CD4-positive, CD25-positive, alpha-beta regulatory T cell (primary cell): ENCODE measurements at places on chromosomes 5 and 9. TPM values are rescaled to one million over a fixed set of nuclear protein-coding genes. Genes with fewer than 3 reads are reported as not detected.
A peak's percentile ranks its signal among the peaks of the same experiment; 100 is the strongest.

GRCh38 chr5:150862070-150862469 lies 15.7 kb downstream of the IRGM start:
- H3K36me3 ChIP-seq, result no peaks in the 10 kb centered on the region
- no peak overlapping the region for H3K27ac ChIP-seq
- H3K4me3 ChIP-seq, result no peak overlapping the region
- H3K27me3 ChIP-seq, result no peaks in the 10 kb centered on the region
- no peak for DNase-seq

DNA sequence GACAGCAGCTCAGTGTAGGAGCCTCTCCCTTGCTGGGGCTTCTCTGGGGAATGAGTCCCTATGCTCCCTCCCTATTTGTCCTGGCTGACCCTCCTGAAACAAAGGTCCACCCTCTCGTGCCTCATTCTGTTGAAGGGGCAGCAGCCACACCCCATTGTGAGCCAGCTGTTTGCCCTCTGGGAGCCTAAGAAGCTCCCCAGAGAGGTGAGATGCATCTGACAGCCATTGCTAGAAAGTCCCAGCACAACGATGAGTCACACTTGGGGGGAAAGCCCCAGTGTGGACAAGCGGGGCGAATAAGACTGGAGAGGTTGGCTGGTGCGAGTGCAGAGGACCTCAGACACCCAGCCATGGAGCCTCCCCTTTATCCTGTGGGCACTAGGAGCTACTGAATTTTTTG lies 101.4 kb downstream of the PPARGC1B start:
- no peak overlapping the region for H3K4me3 ChIP-seq
- no peaks in the 10 kb centered on the region for H3K27me3 ChIP-seq
- no peaks in the 10 kb centered on the region for H3K4me1 ChIP-seq
- no peaks in the 10 kb centered on the region for H3K36me3 ChIP-seq
- DNase-seq, result no peak

DNA sequence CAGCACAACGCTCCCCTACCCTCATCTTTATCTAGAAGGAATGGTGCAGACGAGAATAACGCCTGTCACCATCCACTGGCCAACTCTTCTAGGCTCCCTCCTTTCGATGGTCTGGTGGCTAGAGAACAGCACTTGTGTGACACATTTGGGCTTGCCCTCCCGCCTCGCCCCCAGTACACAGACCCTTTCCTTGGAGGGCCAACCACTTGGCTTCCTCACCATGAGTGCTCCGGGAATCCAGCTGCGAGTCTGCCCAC lies 1.4 kb downstream of the GNAQ start:
- peak overlapping the region; percentile 76 for H3K27ac ChIP-seq
- H3K27me3 ChIP-seq, result no peaks in the 10 kb centered on the region
- peak overlapping the region; percentile 87 for H3K4me3 ChIP-seq
- no peak for DNase-seq
- H3K4me1 ChIP-seq, result peaks cover 61% of the 10 kb centered on the region

GRCh38 chr9:26758655-26759054 lies 133.9 kb downstream of the CAAP1 start:
- DNase-seq, result no peak
- no peaks in the 10 kb centered on the region for H3K36me3 ChIP-seq
- H3K4me3 ChIP-seq, result no peak overlapping the region
- H3K27me3 ChIP-seq, result no peaks in the 10 kb centered on the region
- no peak overlapping the region for H3K27ac ChIP-seq

GRCh38 chr5:173852790-173853359 lies 35.3 kb upstream of the CPEB4 start:
- no peak overlapping the region for H3K27ac ChIP-seq
- no peaks in the 10 kb centered on the region for H3K27me3 ChIP-seq
- DNase-seq, result no peak
- H3K36me3 ChIP-seq, result no peaks in the 10 kb centered on the region
- H3K4me3 ChIP-seq, result no peak overlapping the region

GNPDA1 gene
- 21.6 TPM for polyA plus RNA-seq

PHF24 gene
- polyA plus RNA-seq, result not detected
